ENCODE measurements at places on chromosomes 5 and 9.

DNA sequence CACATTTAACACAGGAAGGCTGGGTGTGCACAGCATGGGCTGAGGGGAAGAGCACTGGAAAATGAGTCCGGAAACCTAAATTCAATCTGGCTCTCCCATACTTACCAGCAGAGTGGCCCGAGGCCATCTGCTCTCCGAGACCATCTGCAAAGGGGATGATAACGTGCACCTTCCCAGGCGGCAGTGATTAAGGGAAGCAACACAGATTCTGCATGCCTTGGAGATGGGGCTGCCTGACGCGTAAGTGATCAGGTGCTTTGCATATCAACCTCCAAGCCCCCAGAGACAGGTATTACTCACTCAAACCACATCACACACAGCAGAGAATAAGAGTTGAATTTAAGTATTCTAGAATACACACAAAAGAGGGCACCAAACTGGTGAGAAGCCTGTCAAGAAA is 9.1 kb downstream of the EPB41L4B start:
- DNase-seq, result no peak

DNA sequence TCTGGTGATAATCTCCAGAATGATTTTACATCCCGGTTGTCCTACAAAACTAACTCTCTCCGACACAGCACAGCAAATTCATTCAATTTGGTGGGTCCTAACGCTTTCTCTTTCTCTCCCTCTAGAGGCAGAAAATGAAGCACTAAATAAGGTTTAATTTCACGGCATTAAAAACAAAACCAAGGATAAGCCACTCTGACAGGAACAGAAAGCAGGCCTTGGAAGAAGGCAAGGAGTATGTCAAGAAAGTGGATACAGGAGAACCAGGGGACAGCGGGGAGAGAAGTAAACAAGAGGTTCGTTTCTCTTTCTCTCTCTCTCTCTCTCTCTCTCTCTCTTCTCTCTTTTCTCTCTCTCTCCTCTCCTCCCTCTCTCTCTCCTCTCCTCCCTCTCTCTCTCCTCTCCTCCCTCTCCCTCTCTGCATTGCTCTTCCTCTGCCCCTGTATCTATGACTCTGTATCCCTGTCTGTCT is 49.8 kb downstream of the EBF1 start:
- DNase-seq, result peak; percentile 75

DNA sequence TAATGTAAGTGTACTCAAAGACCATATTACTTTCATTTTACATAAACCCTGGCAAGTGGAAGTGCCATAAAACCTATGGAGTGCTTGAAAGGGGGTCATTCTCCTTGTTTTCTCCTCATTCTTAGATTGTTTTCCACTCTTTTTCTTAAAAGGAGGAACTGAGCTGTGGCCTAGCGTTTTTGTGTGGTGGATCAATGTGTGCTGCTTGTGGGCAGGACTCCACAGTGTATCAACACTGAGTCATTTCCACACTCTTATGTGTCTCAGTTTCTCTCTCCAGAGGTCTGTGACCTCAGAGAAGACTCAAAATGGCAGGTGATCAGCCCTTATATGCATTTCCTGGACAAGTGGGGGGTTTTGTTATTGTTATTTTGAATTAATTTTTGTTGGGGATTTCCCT is 516.1 kb upstream of the CDH10 start:
- no peak for DNase-seq

DNA sequence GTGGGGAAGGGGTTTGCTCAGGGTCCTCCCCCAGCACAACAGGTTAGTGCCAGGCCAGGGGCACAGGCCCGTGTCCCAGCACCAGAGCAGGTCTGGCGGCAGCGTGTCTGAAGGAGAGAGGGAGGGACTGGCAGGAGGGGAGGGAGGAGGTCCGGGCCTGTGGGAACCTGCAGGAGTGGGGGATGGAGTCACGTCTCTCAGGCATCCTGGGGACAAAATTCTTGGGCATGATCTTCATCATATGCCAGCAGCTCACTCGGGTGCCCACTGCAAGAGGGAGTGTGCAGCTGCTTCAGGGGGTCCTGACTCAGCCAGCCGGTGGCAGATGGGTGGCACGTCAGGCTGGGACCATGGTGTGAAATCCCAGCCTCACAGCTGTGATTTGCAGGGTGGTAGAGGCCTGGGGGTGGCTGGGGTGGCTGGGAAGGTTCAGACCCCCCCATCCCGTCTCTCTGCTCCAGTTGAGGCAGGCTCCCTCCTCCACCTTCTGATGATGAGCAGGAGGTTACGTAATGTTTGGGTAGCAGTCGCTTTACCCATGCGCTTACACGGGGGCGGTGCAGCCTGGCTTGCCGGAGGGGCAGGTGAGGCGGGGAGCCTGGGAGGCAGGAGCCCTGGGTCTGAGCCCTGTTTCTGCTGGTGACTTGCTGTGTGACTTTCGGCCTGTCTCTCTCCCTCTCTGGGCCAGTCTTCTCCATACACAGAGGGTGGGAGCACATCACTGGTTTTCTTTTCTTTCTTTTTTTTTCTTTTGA is 40.5 kb downstream of the NCS1 start:
- DNase-seq, result no peak

GRCh38 chr5:26329562-26330189 is 708.7 kb downstream of the CDH9 start:
- no peak for DNase-seq

DNA sequence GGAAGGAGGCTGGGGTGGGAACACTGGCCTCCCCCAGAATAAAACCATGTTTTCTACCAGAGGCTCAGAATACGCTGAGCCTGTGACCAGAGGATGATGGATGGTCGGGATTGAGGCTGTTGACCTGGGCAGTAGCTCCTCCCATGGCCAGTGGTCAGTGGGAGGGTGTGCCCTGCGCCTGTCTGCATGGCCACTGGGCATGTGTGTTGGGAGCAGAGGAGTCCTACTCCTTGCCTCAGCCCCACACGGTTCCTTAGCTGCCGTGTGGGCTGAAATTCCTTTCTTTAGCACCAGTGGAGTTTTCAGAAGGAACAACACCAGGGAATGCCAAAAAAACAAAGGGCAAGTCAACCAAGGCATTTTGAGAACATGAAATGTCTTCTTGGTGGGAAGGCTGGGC is 8.5 kb upstream of the RMND5B start:
- DNase-seq, result no peak

DNA sequence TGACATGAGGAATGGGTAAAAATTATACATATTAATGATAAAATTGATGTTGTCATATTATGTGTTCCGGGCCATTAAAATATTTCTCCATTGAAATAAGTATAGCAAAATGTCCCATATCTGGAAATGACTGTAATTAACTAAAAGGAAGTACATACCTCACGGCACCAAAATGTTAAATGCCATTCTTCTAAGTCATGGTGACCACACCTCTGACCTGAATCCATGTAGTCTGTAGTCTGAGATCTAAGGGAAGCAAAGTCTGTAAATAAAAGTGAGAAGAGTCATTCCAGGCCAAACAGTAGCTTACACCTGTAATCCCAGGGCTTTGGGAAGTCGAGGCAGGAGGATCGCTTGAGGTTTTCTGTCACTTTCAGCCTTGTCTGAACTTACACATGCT is 8.7 kb upstream of the GDA start:
- DNase-seq, result no peak

- peak; percentile 52 for DNase-seq
These were observed 155.7 kb upstream of the FBN2 start for GRCh38 chr5:128693764-128694163.

DNA sequence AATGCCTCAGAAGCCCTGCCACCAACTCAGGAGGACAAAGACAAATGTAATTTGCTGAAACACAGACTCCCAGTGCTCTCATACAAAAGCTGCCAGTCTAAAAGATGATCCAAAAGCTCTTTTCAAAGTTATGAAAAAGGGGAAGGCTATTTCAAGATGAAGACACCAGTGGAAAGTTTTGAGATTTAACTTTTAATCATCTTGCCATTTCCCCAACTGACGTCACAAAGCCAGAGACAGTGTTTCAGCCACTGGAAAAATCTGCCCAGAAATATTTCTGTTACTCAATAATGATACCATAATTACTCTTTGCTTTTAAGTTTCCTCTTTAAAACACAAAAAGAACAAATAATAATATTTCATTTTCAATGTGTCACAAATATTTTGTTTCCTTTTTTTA is 20.9 kb downstream of the ENG start:
- DNase-seq, result peak; percentile 40

DNA sequence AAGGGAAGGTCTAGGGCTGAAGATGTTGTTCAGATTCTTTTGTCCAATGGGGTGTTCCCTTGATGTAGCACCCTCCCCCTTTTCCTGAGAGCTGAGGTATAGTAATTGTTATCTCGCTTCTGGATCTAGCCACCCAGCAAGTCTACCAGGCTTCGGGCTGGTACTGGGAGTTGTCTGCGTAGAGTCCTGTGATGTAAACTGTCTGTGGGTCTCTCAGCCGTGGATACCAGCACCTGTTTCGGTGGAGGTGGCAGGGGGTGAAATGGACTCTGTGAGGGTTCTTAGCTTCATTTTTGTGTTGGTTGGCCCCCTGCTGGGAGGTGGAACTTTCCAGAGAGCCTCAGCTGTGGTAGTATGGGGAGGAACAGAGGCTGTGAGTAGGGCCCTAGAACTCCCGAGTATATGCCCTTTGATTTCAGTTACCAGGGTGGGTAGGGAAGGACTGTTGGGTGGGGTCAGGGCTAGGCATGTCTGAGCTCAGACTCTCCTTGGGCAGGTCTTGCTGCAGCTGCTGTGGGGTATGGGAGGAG is 25.2 kb upstream of the RIOK2 start:
- no peak for DNase-seq

DNA sequence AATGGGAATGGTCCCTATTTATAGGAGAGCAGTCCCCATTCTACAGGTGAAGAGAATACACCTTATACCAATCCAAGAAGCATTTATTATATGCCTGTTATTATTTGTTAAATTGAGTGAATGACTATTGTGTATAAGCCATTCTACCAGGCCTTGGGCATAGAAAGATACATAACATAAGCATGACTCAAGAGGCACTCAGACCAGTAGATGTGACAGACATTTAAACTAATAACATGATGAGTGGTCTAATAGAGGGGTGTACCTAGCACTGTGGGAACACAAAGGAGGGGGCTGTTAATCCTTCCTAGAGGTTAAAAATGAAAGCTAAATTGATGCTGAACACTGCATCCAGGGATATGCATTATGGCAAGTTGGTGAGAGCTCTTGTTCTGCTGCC is 145.0 kb upstream of the TNC start:
- peak; percentile 51 for DNase-seq

GRCh38 chr5:51472472-51472871 is 89.2 kb downstream of the ISL1 start:
- DNase-seq, result no peak

GRCh38 chr5:14930486-14930885 is 58.9 kb upstream of the ANKH start:
- DNase-seq, result no peak

DNA sequence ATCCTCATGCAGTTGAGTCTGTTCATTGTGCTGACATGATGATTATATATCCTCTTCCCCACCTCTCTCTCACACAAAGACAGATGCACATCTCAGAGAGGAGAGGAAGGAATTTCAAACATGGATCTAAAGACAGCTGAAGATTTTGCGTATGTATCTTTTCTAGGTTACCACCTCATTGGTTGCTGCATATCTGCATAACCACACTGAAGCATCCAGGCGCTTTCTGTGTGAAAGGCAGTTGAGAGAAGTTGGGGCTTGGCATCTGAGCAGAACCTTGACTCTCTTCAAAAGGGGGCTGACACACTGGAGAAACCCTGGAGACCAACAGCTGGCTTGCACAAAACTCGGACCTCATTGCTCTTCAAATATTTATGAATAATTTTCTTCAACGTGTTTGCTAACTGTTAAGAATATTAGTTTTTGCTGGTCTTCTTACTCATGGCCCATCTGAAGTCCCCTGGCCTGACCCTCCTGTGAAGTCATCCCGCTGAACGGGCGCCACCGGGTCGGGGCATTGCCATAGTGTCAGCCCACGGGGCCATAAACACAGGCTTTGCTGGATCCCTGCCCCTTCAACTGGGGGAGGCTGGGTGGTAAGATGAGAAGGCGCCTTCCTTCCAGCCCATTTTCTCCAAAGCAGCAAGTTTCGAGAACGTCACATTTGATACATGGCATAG is 593.2 kb upstream of the CLINT1 start:
- no peak for DNase-seq

GRCh38 chr9:88387552-88388202 is 567 bp upstream of the SPIN1 start:
- peak; percentile 53 for DNase-seq

DNA sequence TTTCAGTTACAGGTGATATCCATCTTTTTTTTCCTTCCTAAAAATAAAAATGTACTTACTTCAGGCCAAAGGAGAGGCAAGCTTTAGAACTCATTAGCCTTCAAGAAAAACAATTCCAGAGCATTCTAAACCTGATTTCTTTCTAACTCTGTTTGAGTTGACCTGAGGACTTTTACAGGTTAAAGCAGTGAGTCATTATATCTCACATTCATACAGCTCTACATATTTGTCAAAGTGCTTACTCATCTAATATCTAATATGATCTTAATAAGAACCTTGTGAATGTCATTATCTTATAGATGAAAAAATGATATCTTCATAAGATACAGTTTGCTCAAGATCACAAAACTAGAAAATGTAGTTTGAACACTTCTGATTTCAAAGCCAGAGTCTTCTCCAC is 149.2 kb upstream of the CDKN2B start:
- peak; percentile 30 for DNase-seq

DNA sequence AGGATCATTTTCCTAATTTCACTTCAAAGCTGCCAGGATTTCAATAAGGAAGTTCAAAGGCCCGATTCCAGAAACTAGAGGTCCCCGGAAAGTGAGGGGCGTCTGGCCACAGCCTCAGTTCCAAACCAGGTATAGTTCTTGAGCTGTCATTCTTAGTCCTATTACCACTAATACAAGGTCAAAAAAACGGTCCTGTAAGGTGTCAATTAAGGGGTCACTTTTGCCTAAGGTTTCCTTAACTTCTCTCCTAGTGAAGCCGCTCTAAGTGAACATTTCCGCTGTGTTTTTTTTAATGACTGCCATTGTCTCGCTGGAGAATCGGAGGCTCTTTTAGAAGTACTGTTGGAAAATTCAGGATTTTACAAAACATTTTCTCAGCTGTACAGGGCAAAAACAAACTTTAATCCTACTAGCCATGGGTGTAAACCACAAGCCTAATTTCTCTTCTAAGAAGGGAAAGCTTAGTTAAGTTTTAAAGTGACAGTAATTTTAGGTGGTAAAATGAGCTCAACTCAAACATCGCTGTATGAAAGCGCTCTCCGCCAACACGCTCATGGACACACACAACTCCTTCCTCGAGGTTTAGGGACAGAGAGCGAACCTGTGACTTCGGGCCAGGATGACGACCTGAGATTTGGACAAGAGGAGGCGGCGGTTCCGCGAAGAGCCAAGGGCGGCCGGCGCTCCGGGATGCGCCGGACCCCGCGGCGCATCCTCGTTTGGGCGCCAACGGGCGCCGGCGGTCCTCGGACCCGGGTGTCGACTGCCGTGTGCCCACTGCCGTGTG is 76.7 kb upstream of the IFNE start:
- peak; percentile 52 for DNase-seq

DNA sequence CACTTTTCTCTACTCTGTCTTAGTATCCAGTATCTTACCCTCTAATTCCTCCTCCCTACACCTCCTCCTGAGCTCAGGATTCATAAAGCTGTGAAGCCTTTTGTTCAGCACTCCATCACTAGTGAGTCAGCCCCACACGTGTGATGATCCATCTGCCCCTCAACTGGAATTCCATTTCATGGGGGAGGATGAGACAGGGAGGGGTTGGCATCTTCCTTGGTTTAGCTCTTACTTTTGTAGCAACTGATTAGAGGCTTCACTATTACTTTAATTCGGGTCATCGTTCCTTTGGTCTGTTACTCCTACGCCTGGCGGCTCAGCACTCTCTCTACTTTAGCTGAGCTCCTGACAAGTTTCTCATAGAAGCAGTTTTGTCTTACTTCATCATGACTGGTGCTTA is 11.8 kb downstream of the BTNL8 start:
- no peak for DNase-seq

GRCh38 chr9:119020730-119021333 is 348.4 kb downstream of the BRINP1 start:
- DNase-seq, result no peak

Measured in fibroblast of skin of right biceps (primary cell).